Sigmoid colon (tissue), 7 donors: ENCODE measurements at places on chromosomes 6 and 20. TPM values are rescaled to one million over a fixed set of nuclear protein-coding genes. Genes with fewer than 3 reads are reported as not detected.

DNA sequence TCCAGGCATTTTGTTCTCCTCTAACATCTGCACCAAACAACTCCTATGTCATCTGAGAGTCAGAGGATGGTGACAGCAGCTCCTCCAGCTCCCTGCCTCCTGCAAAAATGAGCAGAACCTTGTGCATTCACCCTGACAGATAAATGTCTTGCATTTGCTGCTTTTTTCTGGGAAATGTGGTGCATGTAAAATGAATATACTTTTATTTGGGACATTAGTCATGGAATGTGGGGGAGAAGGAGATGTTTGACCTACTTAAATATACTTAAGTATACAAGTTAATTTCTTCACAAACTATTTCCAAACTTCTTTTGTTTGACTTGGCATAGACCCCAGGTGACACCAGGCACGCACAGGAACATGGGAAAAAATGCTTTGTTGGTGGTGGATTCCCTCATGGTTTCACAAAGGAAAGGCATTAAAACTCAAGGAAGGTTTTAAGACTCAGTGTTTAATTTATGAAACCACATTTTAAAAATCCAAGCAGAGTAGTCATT is 181.8 kb upstream of the MCHR2 start:
- no peak for DNase-seq

- no peak for DNase-seq
Observed at GRCh38 chr6:24858177-24858653, 59.5 kb upstream of the ARMH2 start.

DNA sequence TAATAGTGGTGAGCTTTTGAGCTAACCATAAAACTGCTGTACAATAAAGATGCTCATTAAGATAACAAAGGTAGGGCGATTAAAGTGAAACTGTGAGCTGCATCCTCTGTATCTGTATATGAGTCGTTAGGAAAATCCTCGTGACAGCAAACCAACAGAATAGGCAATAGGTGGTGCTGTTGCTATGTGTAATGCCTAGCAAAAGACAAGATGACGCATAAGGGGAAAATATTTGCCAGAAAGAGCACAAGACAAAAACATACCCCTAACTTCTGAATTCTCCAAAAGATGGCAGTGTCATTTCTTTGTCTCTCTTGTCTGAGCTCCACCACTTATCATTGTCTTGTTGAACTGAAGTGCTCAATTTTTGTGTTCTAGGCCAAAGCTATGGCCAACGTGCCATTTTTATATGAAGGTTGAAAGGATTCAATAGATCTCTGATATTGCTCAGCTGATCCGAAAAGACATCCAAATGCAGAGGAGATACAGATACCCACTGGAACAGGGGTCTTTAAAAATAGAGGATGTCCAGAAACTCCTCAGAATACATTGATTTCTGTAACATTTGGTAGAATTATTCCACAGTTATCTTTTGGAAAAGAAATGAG is 56.3 kb upstream of the ANKEF1 start:
- DNase-seq, result no peak

DNA sequence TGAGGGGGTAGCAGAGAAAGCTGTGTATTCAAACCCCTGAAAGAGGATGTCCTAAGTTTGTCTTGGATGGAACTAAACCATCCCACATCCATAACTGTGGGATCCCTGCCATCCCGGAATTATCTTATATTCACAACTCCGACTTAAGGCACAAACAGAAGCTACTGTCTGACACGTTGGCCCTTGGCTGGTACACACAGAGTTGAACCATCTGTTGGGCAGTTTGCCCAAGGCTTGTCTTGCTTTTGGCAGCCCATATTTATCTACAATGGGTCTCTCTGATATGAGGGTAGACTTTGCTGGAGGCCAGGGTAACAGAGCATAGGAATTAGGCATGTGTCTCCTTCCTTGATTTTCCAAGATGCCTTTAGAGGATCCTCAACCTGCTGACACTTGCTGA is 116.6 kb upstream of the PROKR2 start:
- no peak for DNase-seq

DNA sequence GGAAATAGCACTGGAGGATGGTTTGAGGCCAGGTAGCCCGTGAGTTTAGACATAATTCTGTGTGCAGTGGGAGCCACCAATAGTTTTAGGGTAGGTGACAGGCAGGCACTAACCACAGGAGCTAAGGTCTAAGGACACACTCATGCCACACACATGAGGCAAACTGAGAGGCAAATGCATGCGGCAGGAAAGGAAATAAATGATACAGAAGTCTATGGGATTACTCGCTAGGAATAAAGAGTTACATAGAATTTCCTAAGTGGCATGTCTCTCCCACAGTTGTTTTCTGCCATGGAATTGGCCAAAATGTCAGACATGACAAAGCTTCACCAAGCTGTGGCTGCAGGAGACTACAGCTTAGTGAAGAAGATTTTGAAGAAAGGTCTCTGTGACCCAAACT is 4.9 kb downstream of the ANKRD66 start:
- no peak for DNase-seq

- no peak for DNase-seq
Observed at GRCh38 chr6:32170294-32170693, 5.6 kb downstream of the AGPAT1 start.

DNA sequence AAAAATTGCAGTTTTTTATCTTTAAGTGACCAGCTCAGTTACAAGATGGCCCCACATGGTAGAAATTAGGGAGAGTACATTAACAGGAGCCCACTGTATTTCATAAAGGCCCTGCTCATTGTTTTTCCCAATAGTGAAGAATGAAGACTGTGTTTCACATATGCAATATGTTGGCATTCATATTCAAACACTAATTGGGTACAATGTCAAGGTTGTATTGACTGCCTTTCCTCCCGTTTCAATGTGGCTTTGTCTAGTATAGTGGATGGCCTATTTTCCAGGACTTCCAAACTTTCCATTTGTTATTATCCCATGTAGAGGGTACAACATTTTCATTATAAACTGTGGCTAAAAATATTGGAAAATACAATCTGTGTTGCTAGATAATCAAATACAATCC is 51.3 kb downstream of the HDDC2 start:
- no peak for DNase-seq

DNA sequence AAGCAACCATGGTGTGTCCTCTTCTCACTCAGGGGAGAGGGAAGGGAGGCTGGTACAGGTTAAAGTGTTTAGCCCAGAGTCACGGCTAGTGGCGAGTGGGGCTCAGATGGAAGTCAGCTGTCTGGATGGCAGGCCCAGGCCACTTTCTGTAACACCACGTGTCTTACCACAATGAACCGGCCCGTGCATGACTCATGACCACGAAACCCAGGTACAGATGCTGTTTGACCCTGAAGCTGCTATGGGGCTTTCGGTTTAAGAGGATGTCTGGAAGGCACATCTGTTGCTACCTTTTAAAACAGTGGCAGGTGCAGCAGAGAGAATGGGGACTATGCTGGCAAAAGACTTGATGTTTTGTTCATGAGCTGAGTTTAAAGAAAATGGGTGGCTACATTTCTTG is 36.5 kb upstream of the MPC1 start:
- no peak for DNase-seq

- DNase-seq, result no peak
Observed at GRCh38 chr20:46857061-46857831, 37.4 kb upstream of the EYA2 start.

The TRIM40 gene
- total RNA-seq, result not detected

The HLA-DMB gene
- total RNA-seq, result 10.2 TPM

The JPH2 gene
- total RNA-seq, result 166 TPM

The ATP6V1G2 gene
- total RNA-seq, result 5.0 TPM
